ENCODE measurements at places on chromosomes 7 and 10. TPM values are rescaled to one million over a fixed set of nuclear protein-coding genes. Genes with fewer than 3 reads are reported as not detected.

AKR1C4 gene
- not detected for total RNA-seq

- H3K36me3 ChIP-seq, result no peaks in the 10 kb centered on the region
- DNase-seq, result no peak
- H3K27me3 ChIP-seq, result no peaks in the 10 kb centered on the region
- H3K4me1 ChIP-seq, result 0 out of 2 replicates have a peak, but pooled peaks cover 2% of the 10 kb centered on the region
- no peak overlapping the region for H3K27ac ChIP-seq
Observed at GRCh38 chr10:98312822-98313221, 44.8 kb upstream of the LOXL4 start.

- no peaks in the 10 kb centered on the region for H3K4me1 ChIP-seq
- H3K27me3 ChIP-seq, result no peaks in the 10 kb centered on the region
- DNase-seq, result no peak
- no peak overlapping the region for H3K4me3 ChIP-seq
- H3K36me3 ChIP-seq, result no peaks in the 10 kb centered on the region
Observed at GRCh38 chr10:47008769-47009168, 97.5 kb downstream of the PTPN20 start.

GRCh38 chr7:35624299-35625186 is 70.4 kb downstream of the HERPUD2 start:
- no peak overlapping the region for H3K4me3 ChIP-seq
- H3K4me1 ChIP-seq, result no peaks in the 10 kb centered on the region
- no peak overlapping the region for H3K27ac ChIP-seq
- H3K36me3 ChIP-seq, result no peaks in the 10 kb centered on the region

DNA sequence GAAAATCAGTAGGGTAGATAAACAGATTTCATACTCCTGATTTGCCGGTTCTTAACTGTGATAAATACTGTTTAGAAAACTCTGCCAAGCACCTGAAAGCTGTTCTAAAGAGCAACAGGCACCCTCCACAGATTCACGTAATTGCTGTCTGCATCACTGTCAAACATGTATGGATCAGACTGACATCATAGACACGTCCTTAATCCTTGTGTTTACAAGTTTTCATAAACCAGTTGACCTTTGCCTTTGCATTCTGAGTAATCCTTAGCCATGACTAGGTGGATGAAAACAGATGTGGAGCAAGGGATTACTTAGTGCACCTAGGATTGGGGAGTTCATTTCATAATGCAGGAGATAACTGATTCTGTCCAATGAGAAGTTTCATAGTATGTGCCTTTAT is 41.6 kb downstream of the SLC39A12 start:
- no peaks in the 10 kb centered on the region for H3K36me3 ChIP-seq
- H3K27me3 ChIP-seq, result no peaks in the 10 kb centered on the region

- peak overlapping the region; percentile 77 for H3K27ac ChIP-seq
- no peaks in the 10 kb centered on the region for H3K27me3 ChIP-seq
- H3K4me1 ChIP-seq, result peaks cover 92% of the 10 kb centered on the region
- DNase-seq, result peak; percentile 85
Observed at GRCh38 chr10:63699785-63700613, 178.8 kb downstream of the REEP3 start.

DNA sequence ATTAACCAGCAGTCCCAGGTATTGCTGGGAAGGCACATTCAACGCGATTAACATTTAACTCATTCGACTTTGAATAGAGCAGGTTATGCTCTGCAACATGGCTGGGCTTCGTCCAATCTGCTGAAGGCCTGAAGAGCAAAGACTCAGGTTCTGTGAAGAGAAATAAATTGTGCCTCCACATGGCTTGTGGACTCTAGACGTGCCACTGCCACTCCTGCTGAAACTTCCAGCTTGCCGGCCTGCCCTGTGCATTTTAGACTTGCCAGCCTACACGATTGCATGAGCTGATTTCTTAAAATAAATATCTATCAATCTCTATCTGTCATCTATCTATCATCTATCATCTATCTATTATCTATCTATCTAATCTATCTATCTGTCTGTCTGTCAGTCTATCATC is 138.0 kb downstream of the WDR37 start:
- H3K4me1 ChIP-seq, result no peaks in the 10 kb centered on the region
- no peak for DNase-seq
- H3K36me3 ChIP-seq, result no peaks in the 10 kb centered on the region
- no peak overlapping the region for H3K4me3 ChIP-seq
- peaks cover 50% of the 10 kb centered on the region for H3K27me3 ChIP-seq
- no peak overlapping the region for H3K27ac ChIP-seq

DNA sequence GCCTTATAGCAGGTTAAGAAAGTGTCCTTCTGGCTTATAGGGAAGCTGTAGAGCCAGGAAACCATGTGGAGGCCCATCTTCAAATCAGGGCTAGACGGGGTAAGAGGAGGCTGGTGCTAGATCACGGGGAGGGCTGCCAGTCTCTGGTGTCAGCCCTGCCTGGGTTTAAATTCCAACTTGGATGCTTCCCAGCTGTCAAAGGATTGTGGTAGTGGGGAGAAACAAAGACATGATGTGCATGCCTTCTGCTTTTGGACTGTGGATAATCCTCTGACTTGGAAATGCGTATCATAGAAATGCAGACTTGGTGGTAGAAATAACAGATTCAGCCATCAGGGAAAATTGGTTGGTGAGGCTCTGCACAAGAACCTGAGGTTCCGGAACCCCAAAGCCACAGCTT is 325.6 kb downstream of the PHTF2 start:
- H3K27me3 ChIP-seq, result peaks cover 42% of the 10 kb centered on the region
- H3K4me1 ChIP-seq, result no peaks in the 10 kb centered on the region
- no peak overlapping the region for H3K27ac ChIP-seq
- H3K36me3 ChIP-seq, result no peaks in the 10 kb centered on the region
- DNase-seq, result no peak

GRCh38 chr7:74429153-74429747 is 24.5 kb upstream of the GTF2IRD1 start:
- no peak overlapping the region for H3K27ac ChIP-seq
- DNase-seq, result no peak
- no peaks in the 10 kb centered on the region for H3K27me3 ChIP-seq
- no peaks in the 10 kb centered on the region for H3K36me3 ChIP-seq

DNA sequence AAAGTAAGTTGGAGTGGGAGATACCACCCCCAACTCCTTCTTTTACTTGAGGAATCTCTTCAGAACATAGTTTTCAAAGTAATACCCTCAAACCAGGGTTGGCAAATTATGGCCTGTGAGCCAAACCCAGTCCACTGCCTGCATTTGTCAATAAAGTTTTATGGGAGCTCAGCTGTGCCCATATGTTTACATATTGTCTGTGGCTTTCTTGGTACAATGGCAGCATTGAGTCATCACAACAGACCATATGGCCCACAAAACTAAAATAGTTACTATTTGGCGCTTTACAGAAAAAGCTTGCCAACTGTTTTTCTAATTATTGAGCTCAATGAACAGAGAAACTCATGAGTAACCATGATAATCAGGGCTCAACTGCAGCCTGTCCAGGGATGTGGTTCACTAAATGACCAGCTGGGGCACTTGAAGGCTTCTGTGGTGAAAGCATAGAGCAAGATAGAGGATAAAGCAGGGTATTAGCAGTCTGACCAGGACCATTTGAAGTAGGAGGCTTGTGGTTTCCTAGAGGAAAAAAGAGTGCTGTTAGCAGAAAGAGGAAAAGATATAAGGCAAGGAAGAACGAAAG is 196.0 kb upstream of the GRB10 start:
- H3K4me3 ChIP-seq, result no peak overlapping the region
- H3K27ac ChIP-seq, result no peak overlapping the region
- DNase-seq, result no peak
- H3K27me3 ChIP-seq, result no peaks in the 10 kb centered on the region
- no peaks in the 10 kb centered on the region for H3K36me3 ChIP-seq

- H3K27me3 ChIP-seq, result no peaks in the 10 kb centered on the region
- H3K4me1 ChIP-seq, result peaks cover 10% of the 10 kb centered on the region
- no peak for DNase-seq
- H3K4me3 ChIP-seq, result no peak overlapping the region
- H3K36me3 ChIP-seq, result no peaks in the 10 kb centered on the region
Observed at GRCh38 chr10:5073659-5074058, 20.6 kb upstream of the AKR1C3 start.

VWA2 gene
- not detected for total RNA-seq

GRCh38 chr10:19719284-19719683 is 96.9 kb upstream of the PLXDC2 start:
- H3K4me3 ChIP-seq, result no peak overlapping the region
- H3K27ac ChIP-seq, result no peak overlapping the region
- DNase-seq, result no peak

- no peak overlapping the region for H3K27ac ChIP-seq
- H3K4me3 ChIP-seq, result no peak overlapping the region
- DNase-seq, result no peak
- no peaks in the 10 kb centered on the region for H3K27me3 ChIP-seq
- H3K4me1 ChIP-seq, result peaks cover 19% of the 10 kb centered on the region
Observed at GRCh38 chr10:112756235-112756527, 193.9 kb upstream of the TCF7L2 start.

GRCh38 chr10:121668314-121669027 is 70.2 kb upstream of the FGFR2 start:
- no peaks in the 10 kb centered on the region for H3K4me1 ChIP-seq
- no peak overlapping the region for H3K27ac ChIP-seq
- DNase-seq, result no peak
- H3K36me3 ChIP-seq, result no peaks in the 10 kb centered on the region

DNA sequence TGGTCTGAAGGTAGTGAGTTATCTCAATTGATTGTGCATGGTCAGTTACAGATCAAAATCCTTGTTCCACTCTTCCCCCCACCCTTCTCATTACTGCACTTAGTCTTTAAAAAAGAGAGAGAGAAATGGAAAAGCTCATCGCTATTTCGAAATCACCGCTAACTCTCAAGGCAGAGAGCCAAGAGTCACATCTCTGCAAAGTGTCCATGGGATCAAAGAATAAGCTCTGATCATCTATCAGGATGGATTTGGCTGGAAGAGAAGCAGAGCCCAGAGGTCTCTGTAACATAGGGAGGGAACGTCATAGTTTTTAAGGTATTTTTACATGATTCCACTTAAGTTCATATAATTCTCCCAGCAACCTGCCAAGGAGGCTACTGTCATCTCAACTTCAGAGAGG is 30.0 kb upstream of the MYH16 start:
- no peak for DNase-seq
- H3K36me3 ChIP-seq, result no peaks in the 10 kb centered on the region
- H3K27ac ChIP-seq, result no peak overlapping the region
- H3K4me3 ChIP-seq, result no peak overlapping the region
- no peaks in the 10 kb centered on the region for H3K27me3 ChIP-seq

GRCh38 chr10:71542478-71542877 is 145.8 kb downstream of the CDH23 start:
- H3K27ac ChIP-seq, result no peak overlapping the region
- peaks cover 11% of the 10 kb centered on the region for H3K27me3 ChIP-seq
- no peaks in the 10 kb centered on the region for H3K36me3 ChIP-seq
- no peak overlapping the region for H3K4me3 ChIP-seq
- DNase-seq, result no peak
- H3K4me1 ChIP-seq, result no peaks in the 10 kb centered on the region

SFTPA1 gene
- total RNA-seq, result 6.5 TPM

GRCh38 chr7:22700559-22701002 is 26.4 kb upstream of the IL6 start:
- H3K4me1 ChIP-seq, result no peaks in the 10 kb centered on the region
- no peaks in the 10 kb centered on the region for H3K27me3 ChIP-seq
- no peaks in the 10 kb centered on the region for H3K36me3 ChIP-seq
- DNase-seq, result no peak

HPSE2 gene
- 0.05 TPM for total RNA-seq

DNA sequence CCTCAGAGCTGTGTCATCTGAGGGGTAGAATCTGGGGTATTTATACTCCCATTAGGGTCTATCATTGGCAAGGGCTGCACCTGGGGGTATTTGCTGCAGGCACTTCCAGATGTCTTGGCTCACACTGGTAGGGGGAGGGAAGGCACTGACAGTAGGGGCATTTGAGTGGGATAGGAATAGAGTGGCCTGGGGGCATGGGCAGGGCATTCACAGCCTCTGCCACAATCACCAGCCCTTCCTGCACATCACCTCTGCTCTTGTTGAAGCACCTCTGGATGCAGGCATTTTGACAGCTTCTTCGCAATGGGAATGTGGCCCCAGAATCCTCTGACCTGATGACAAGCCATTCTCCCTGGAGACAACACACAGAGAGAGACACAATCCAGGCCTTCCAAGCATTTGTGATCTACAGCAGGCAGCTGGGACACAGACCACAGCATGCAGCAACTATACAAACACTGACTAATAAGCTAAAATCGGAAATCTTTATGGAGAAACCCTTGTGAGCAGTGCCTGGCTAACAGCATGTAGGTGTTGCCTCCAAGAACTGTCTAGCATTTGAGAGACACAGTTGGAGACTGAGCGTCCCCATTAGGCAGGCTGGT is 178.5 kb downstream of the KCNMA1 start:
- H3K27me3 ChIP-seq, result peaks cover 5% of the 10 kb centered on the region
- no peaks in the 10 kb centered on the region for H3K36me3 ChIP-seq

DNA sequence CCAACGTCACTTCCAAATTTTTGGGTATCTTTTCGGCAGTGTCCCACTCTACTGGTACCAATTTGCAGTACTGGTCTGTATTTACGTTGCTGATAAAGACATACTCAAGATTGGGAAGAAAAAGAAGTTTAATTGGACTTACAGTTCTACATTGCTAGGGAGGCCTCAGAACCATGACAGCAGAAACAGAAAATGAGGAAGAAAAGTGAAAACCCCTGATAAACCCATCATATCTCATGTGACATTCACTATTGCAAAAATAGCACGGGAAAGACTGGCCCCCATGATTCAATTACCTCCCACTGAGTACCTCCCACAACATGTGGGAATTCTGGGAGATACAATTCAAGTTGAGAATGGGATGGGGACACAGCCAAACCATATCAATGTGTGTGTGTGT is 364.0 kb upstream of the KCND2 start:
- no peaks in the 10 kb centered on the region for H3K36me3 ChIP-seq
- H3K27ac ChIP-seq, result no peak overlapping the region
- no peak overlapping the region for H3K4me3 ChIP-seq
- no peaks in the 10 kb centered on the region for H3K27me3 ChIP-seq
- DNase-seq, result no peak
- H3K4me1 ChIP-seq, result no peaks in the 10 kb centered on the region

TAS2R16 gene
- not detected for total RNA-seq

CALN1 gene
- total RNA-seq, result 0.17 TPM

DNA sequence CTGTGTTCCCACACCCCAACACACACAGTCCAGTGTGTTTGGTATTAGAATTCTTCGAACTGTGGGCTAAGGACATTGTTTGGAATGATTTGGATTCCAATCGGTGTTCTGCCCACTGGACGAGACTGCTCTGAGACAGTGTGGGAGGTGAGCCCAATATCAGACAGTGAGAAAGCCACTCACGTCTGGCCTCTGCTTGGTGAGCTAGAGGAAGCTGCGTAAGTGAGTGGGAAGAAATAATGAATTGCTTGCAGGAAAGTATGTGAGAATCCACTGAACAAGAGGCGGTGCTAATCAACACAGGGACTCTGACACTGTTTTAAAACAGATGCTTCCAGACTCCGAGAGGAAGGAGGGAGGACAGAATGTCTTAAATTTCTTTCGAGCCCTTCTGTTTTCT is 675.0 kb upstream of the ANKRD30A start:
- no peak for DNase-seq
- no peaks in the 10 kb centered on the region for H3K4me1 ChIP-seq

CAMK1D gene
- total RNA-seq, result 9.6 TPM

- H3K4me1 ChIP-seq, result no peaks in the 10 kb centered on the region
- no peak for DNase-seq
- H3K27ac ChIP-seq, result no peak overlapping the region
- H3K4me3 ChIP-seq, result no peak overlapping the region
- H3K27me3 ChIP-seq, result no peaks in the 10 kb centered on the region
Observed at GRCh38 chr10:24501056-24501711, 222.5 kb downstream of the ARHGAP21 start.

GRCh38 chr7:151506901-151507382 is 12.8 kb downstream of the RHEB start:
- no peak for DNase-seq
- H3K4me1 ChIP-seq, result no peaks in the 10 kb centered on the region
- no peak overlapping the region for H3K4me3 ChIP-seq
- no peaks in the 10 kb centered on the region for H3K36me3 ChIP-seq
- no peak overlapping the region for H3K27ac ChIP-seq

TAS2R41 gene
- not detected for total RNA-seq

Data from HCT116 (cell line).